ENCODE measurements at places on chromosomes 6 and 20. TPM values are rescaled to one million over a fixed set of nuclear protein-coding genes. Genes with fewer than 3 reads are reported as not detected.

- H3K4me1 ChIP-seq = no peaks in the 10 kb centered on the region
- DNase-seq = no peak
- no peaks in the 10 kb centered on the region for H3K36me3 ChIP-seq
- H3K27ac ChIP-seq = no peak overlapping the region
Measured at GRCh38 chr20:37688093-37688492, 5.7 kb upstream of the CTNNBL1 start.

GRCh38 chr20:61933951-61934715, 131.5 kb downstream of the TAF4 start:
- peak; percentile 14 for DNase-seq
- no peak overlapping the region for H3K4me3 ChIP-seq
- peaks cover 5% of the 10 kb centered on the region for H3K27me3 ChIP-seq
- peaks cover 7% of the 10 kb centered on the region for H3K4me1 ChIP-seq
- no peak overlapping the region for H3K27ac ChIP-seq
- H3K36me3 ChIP-seq = no peaks in the 10 kb centered on the region

The NKX2-2 gene
- 1.2 TPM for total RNA-seq

The UBD gene
- total RNA-seq = not detected

The NCOA7 gene
- 23.5 TPM for total RNA-seq

DNA sequence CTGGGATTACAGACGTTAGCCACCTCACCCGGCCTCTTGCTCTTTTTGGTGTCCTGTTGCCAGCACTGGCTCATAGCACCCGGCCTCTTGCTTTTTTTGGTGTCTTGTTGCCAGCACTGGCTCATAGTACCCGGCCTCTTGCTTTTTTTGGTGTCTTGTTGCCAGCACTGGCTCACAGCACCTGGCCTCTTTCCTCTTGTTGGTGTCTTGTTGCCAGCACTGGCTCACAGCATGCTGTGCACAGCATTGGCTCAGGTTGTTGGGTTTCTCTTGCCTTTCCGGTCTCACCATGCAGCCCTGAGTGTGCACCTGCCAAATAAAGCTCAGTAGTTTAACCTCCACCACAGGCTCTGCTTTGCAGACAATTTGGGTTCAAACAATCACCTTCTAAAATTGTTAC, 208.2 kb downstream of the THBS2 start:
- H3K4me1 ChIP-seq = no peaks in the 10 kb centered on the region
- H3K27me3 ChIP-seq = no peaks in the 10 kb centered on the region
- H3K36me3 ChIP-seq = no peaks in the 10 kb centered on the region
- peak overlapping the region; percentile 8 for H3K27ac ChIP-seq

The RSPH9 gene
- 0.22 TPM for total RNA-seq

The OPRL1 gene
- 2.9 TPM for total RNA-seq

DNA sequence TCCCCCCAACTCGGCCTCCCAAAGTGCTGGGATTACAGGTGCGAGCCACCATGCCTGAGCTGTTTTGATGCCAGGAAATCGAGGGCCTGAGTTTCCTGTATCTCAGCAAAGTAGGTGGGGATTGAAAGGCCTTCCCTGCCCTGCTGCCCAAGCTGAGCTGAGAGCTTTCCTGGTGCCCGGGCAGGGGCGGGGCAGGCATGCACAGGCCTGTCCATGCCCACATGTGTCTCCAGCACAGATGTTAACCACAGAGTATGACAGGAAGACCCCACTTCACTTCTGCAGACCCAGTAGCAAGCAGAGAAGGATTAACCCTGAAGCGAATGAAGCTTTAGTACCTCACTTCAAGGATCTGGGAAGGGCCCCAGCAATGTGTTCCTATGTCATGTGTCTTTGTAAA, 66.0 kb downstream of the GPR6 start:
- peaks cover 10% of the 10 kb centered on the region for H3K4me1 ChIP-seq
- no peak overlapping the region for H3K4me3 ChIP-seq
- H3K27me3 ChIP-seq = peaks cover 4% of the 10 kb centered on the region

Measured in glutamatergic neuron (in vitro differentiated cells).